ENCODE measurements at places on chromosomes 4 and X.

- DNase-seq: no peak
Measured at GRCh38 chr4:92262371-92262770, 41.4 kb upstream of the GRID2 start.

DNA sequence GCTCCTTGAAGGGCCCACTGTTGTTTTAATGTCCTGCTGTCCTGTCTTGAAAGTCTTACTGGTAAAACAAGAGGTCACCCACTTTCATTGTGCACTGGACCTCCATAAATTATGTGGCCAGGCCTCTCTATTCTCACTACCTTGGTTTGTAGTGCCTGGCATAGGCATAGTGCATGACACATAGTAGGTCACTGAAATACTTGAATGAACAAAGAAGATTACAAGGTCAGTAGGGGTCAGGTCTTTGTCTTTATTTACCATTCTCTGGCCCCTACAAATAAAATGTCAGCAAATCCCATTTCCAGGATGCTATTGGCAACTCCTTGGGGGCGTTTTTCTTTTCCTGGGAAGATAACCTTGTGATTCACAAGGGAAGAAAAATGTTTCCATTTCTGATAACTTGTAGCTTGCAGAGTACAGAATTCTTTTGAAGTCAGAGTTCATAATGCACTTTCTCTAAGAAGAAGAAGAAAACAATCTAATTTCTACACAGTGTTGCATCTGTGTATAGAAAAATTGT, 1.4 kb downstream of the PGM2 start:
- DNase-seq: no peak

DNA sequence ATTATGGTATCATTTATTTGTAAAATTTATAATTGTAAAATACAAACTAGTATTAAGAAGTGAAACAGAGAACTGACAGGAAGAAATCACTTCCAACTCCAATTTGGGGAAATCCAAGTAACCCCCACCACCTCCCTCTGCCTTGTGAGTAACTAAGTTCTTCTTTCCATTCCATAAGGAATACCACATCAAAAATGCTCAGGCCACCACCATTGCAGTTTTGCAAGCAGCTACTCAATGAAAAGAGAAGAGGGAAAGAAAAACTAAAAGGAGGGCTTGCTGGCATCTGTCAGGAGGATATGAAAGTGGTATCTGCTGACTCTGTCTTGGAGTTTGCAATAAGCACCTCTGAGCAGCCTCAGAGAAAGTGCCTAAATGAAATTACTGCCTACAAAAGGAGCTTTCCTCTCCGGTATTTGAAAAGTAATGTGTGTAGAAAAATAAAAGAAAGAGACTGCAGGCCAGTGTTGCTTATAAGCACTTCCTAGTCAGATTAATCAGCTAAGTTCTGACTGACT, 228.7 kb downstream of the OPHN1 start:
- no peak for DNase-seq

DNA sequence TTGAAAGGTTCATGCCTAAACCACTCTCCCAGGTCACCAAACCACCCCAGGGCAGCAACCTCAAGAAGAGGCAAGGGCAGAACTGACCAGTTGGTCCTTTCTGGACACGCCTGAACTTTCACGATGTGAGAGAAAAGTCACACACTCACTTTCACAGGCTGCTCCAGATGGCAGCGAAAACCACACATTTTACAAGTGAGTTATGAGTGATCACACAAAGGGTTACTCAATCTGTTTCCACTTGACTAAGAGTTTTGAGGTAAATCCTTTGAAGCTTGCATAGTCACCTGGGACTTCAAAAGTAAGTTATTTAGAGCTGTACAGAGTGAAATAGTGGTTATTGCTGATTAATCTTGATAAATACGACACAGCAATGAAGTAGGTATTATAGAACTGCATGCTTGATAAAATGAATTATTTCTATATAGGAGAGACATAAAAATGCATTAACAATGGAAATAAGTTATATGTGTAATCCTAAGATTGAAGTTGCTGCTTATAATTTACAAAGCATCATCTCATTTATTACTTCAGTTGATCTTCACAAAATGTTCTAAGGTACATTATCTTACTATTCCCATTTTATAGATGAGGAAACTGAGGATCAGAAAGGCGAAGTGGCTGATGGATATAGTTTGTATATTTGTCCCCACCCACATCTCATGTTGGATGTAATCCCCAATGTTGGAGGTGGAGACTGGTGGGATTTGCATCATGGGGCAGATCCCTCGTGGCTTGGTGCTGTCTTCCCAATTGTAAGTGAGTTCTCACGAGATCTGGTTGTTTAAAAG, 103.0 kb upstream of the KLF3 start:
- DNase-seq: no peak

- DNase-seq: no peak
Measured at GRCh38 chr4:234178-234577, 71.1 kb downstream of the ZNF732 start.

All from NCI-H1092 treated with DMSO at 0.1 percent for 48 hours (cell line).